ENCODE measurements at places on chromosomes 5 and 9. TPM values are rescaled to one million over a fixed set of nuclear protein-coding genes. Genes with fewer than 3 reads are reported as not detected.
A peak's percentile ranks its signal among the peaks of the same experiment; 100 is the strongest.

DNA sequence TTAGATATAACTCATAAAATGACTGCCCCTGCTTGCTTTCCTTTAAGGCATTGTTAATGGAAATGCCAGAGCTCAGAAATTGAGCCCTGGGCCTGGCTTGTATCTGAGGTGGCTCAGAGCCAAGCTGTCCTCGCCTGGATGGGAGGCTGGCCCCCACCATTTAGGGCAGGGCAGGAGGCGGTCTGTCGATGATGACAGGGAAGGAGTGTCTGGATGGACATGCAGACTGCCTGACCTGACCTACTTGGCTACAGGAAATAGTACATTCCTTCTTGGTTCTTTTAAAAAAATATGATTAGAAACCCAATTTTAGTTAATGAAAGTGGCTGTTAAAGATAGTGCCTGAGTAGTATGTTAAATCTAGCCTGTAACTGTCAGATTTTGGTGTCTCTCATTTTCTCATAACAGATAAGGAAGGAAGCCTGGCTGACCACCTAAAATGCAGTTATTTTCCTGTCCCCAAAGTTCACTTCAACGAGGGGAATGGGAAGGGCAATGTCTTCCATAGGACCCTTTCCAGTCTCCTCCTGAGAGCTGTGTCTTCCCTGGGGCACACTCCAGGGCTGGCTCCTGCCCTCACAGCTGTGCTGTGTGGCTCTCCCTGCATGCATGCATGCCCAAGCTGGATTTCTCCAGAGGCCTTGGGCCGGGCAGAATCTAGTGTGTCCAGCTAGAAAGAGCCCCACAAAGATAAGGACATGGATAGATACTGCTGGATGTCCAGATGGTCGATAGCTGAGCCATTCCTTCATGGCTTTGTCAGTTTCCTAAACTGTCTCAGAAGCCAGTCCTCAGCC is 42.3 kb downstream of the MACROH2A1 start:
- no peak overlapping the region for H3K4me3 ChIP-seq
- no peaks in the 10 kb centered on the region for H3K4me1 ChIP-seq
- no peak overlapping the region for H3K27ac ChIP-seq
- H3K27me3 ChIP-seq = no peaks in the 10 kb centered on the region
- no peaks in the 10 kb centered on the region for H3K36me3 ChIP-seq

PKD2L2 gene
- not detected for total RNA-seq

NMUR2 gene
- not detected for total RNA-seq

DNA sequence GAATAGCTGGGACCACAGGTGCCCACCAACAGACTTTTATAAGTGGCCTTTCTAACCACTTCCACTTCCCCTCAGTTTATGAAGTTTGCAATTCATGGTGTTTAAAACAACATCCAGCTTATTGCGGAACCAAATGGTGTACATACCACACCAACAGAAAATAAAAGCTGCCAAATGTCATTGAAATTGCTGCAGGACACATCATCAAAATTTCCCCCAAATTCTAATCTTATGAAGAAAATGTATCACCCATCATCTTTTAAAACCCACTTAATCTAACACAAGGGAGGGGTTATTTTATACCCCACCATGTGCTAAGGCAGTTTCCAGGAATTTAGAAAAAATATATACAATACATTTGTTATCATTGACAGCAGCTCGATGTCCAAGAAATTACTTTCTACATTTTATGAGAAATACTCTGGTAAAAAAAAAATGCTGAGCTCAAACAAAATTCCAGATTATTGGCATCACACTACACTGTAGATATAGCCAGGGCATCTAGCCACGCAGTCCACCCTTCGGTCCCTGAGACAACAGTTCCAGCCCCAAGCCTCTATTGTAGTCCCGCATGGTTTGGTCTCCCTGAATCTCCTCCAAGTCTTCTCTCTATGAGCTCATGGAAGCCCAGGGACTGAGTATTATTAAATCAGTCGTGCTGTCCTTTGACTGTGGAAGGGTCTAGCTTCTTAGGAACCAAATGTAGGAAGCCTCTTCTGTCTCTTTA is 372.8 kb upstream of the SLC30A5 start:
- peaks cover 21% of the 10 kb centered on the region for H3K36me3 ChIP-seq
- no peaks in the 10 kb centered on the region for H3K4me1 ChIP-seq
- no peak overlapping the region for H3K4me3 ChIP-seq
- H3K27ac ChIP-seq = no peak overlapping the region
- no peak for DNase-seq

- H3K4me1 ChIP-seq = no peaks in the 10 kb centered on the region
- no peak for DNase-seq
- no peaks in the 10 kb centered on the region for H3K36me3 ChIP-seq
- no peak overlapping the region for H3K27ac ChIP-seq
Measured at GRCh38 chr5:53820119-53820801, 259.8 kb downstream of the NDUFS4 start.

DNA sequence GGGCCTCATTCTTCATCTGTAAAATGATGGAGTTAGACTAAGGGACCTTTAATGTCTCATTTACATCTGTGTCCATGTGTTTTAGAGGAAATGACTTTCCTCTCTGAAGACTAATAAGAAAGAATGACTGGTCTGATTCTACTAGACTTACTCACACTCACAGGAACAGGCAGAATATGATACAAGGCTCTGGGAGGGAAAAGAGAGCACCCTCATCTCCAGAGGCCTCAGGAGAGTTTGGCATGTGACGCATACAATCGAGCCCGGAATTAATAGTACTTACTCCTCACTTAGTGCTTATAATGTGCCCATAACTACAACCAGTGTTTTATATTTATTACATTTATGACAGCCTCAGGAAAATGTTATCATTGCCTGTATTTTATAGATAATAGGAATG is 608.7 kb downstream of the KCTD16 start:
- H3K27me3 ChIP-seq = no peaks in the 10 kb centered on the region
- no peak for DNase-seq
- H3K36me3 ChIP-seq = no peaks in the 10 kb centered on the region
- H3K27ac ChIP-seq = no peak overlapping the region
- no peaks in the 10 kb centered on the region for H3K4me1 ChIP-seq

GRCh38 chr9:124868511-124869465 is 6.9 kb downstream of the ARPC5L start:
- H3K4me1 ChIP-seq = peaks cover 6% of the 10 kb centered on the region
- peaks cover 30% of the 10 kb centered on the region for H3K36me3 ChIP-seq
- H3K27me3 ChIP-seq = no peaks in the 10 kb centered on the region
- H3K4me3 ChIP-seq = peak overlapping the region; percentile 95
- peak overlapping the region; percentile 60 for H3K27ac ChIP-seq

PRLR gene
- total RNA-seq = 2.5 TPM

DNA sequence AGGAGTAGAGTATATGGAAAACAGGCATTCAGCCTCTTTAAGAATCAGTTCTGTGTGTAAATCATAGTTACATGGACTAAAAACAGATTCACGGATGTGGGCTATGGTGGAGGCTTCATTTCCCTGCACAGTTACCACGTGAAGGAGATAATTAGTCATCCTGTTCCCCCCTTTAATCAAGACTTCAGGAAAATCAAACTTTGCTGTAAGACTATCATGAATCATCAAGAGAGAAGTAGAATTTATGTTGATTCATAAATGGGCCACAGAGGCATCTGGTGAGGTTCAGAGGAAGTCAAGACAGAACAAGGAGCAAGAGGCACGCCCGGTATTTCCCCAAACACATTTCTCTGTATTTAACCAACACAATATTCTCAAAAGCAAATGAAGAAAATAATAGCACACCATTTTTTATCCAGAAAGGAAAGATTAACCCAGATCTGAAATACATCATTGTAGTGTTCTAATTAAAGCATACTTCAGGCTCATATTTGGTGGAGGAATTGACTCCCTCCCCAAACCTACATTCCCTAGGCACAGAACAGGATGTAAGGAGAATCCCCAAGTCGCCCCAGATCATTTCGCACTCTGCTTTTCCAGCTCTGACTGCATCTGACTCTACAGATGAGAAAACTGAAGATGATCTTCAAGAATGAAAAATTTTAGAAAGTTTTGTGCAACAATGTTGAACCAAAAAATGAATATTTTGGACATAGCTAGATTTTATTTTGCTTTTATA is 175.8 kb upstream of the GAS1 start:
- H3K36me3 ChIP-seq = no peaks in the 10 kb centered on the region
- DNase-seq = no peak
- no peaks in the 10 kb centered on the region for H3K4me1 ChIP-seq
- H3K4me3 ChIP-seq = no peak overlapping the region
- H3K27me3 ChIP-seq = no peaks in the 10 kb centered on the region

GRCh38 chr5:99022250-99022649 is 93.4 kb upstream of the CHD1 start:
- H3K36me3 ChIP-seq = no peaks in the 10 kb centered on the region
- H3K27ac ChIP-seq = no peak overlapping the region
- no peaks in the 10 kb centered on the region for H3K27me3 ChIP-seq
- no peak overlapping the region for H3K4me3 ChIP-seq
- DNase-seq = no peak
- H3K4me1 ChIP-seq = no peaks in the 10 kb centered on the region

DNA sequence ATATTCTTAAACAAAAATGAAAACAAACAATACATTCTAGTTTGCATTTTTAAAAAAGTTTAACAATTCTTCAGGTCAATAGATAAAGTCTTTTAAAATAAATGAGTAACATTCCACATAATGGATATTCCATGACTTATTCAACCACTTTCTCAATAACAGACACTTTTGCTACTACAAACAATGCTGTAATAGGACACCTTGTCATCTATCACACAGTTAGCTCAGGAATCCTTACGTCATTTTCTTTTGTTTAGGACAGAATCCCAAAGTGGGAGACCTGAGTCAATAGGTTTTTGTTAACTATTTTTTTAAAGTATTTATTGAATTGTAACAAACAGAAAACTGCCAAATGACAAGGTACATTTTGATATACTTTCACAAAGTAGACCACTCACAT is 72.5 kb downstream of the CEP120 start:
- H3K36me3 ChIP-seq = peaks cover 17% of the 10 kb centered on the region
- H3K27me3 ChIP-seq = no peaks in the 10 kb centered on the region
- no peaks in the 10 kb centered on the region for H3K4me1 ChIP-seq
- DNase-seq = no peak
- H3K27ac ChIP-seq = no peak overlapping the region

SPATA31D4 gene
- not detected for total RNA-seq

DNA sequence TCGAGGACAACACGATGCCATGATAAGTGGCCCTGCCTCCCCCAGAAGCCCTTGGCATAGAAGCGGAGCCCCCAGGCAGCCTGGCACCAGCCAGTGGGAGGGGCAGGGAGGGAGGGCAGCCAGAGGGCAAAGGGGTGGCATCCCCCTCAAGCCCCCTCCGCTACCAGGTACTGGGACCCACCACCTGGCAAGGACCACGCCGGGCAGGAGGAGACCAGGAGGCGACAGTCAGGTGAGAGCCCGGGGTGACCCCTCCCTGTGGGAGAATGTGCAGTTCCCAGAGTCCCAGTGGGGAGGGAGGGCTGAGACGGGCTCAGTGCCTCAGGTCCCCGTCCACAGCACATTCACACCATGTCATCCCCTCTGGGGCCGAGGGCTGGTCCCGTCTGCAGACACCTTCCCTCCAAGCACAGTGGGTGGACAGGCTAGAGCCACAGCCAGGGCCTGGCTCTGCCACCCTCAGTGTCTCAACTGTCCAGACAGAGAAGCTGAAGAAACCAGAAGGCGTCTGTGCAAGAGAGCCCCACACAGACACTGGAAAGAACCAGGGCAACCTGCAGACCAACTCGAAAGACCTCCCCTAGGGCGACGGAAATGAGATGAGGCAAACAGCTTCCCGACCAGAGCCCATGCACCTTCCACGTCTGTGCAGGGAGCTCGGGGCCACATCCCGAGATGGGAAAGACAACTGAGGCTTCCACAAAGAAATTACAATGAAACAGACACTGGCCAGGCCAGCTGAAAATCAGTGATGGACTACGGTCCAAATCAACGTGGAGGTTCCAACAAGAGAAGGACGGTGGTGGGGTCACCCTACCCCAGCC is 11.1 kb downstream of the BRD3 start:
- H3K4me1 ChIP-seq = no peaks in the 10 kb centered on the region
- no peaks in the 10 kb centered on the region for H3K27me3 ChIP-seq
- no peak for DNase-seq
- no peak overlapping the region for H3K27ac ChIP-seq
- peaks cover 20% of the 10 kb centered on the region for H3K36me3 ChIP-seq
- H3K4me3 ChIP-seq = no peak overlapping the region

- no peak overlapping the region for H3K4me3 ChIP-seq
- H3K27ac ChIP-seq = no peak overlapping the region
- no peak for DNase-seq
- no peaks in the 10 kb centered on the region for H3K36me3 ChIP-seq
- no peaks in the 10 kb centered on the region for H3K27me3 ChIP-seq
Measured at GRCh38 chr5:124752854-124753720, 6.6 kb upstream of the ZNF608 start.

- DNase-seq = no peak
- no peak overlapping the region for H3K4me3 ChIP-seq
- H3K27ac ChIP-seq = no peak overlapping the region
- H3K4me1 ChIP-seq = no peaks in the 10 kb centered on the region
Measured at GRCh38 chr5:98827161-98827560, 53.7 kb downstream of the RGMB start.

DNA sequence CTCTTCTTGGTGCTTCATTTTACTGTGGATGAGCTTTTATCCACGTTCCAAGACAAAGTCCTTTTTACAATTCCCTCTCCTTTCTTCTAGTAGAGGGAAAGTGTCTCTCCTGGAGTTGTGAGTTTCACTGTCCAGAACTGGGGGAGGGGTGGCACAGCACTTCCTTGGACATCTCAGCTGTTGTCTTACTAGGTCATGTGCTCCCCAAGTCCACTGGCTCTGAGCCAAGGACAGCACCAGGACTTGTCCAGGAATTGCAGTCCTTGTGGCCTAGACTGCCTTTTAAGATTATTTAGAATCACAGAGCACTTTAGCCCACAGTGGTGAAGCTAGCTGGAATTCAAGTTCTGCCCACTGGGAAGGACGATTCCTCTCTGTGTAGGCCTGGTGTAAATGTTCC is 700.2 kb upstream of the PTPRD start:
- H3K4me3 ChIP-seq = no peak overlapping the region
- DNase-seq = no peak
- H3K27me3 ChIP-seq = no peaks in the 10 kb centered on the region

GRCh38 chr9:121859646-121860045 is 208.2 kb downstream of the DAB2IP start:
- no peaks in the 10 kb centered on the region for H3K27me3 ChIP-seq
- peaks cover 14% of the 10 kb centered on the region for H3K4me1 ChIP-seq
- no peaks in the 10 kb centered on the region for H3K36me3 ChIP-seq
- no peak overlapping the region for H3K27ac ChIP-seq
- no peak overlapping the region for H3K4me3 ChIP-seq

DNA sequence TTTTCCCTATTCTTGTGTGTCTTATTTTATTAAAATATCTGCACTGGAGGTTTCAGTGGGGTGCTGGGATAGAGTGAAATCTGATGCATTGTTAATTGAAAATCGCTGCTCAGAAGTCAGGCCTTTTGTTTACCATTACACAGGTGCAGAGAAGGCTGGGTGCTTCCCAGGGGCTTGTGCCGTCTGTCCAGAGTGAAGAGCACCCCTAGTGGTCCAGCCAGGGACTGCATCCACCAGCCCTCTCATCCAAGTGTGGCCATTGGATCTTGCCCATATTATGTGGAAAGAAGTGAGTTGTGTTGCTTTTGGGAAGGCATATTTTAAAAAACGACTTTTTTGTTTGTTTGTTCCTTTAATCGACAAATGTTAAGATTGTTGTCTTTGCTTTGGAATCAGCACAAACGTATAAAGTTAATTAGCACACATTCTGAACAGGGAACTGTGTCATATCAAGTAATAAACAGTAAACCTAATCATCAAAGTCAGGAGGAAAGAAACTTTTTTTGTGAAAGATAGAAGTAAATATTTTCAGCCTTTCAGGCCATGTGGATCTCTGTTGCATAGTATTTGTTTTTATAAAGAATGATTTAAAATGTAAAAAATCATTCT is 315.6 kb downstream of the MTRR start:
- H3K36me3 ChIP-seq = no peaks in the 10 kb centered on the region
- no peak overlapping the region for H3K27ac ChIP-seq
- DNase-seq = peak; percentile 78
- peaks cover 5% of the 10 kb centered on the region for H3K4me1 ChIP-seq
- H3K4me3 ChIP-seq = no peak overlapping the region
- H3K27me3 ChIP-seq = no peaks in the 10 kb centered on the region

PCDHB9 gene
- total RNA-seq = 2.6 TPM

All from H9 (cell line).